ENCODE measurements at places on chromosomes 1 and 21.

- no peak for DNase-seq
Measured at GRCh38 chr1:22117851-22118250, 25.0 kb downstream of the WNT4 start.

DNA sequence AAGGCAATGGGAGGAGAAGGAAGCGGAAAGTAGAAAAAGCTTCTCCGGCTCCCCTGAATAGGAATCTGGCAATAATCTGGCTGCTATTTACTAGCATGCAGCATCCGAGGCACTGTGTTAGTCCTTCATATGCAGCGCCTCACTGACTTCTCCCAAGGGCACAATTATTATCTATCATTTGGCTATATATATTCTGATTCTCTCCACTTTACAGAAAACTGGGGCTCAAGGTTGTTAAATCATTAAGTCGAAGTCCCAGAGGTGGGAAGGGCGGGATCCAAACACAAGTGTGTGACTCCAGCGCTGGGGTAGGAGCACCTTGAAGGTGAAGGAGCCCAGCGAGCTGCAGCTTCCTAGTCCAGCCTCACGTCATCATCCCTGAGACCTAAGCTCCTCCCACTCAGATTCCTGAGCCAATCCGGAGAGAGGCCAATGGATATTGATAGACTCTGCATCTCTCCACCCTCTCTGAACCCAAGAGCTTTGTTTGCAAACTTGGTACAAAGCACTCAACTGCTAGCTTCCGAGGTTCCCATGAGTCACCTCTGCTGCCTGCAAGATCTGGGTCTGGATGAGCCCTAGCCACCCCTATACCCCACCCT lies 16.6 kb upstream of the EYA3 start:
- DNase-seq: peak; percentile 34

- DNase-seq: no peak
Measured at GRCh38 chr1:234725177-234726132, 115.5 kb upstream of the IRF2BP2 start.

- DNase-seq: no peak
Measured at GRCh38 chr1:110548381-110548780, 29.4 kb upstream of the KCNA10 start.

- no peak for DNase-seq
Measured at GRCh38 chr21:23402929-23403520, 2204.3 kb downstream of the MRPL39 start.

Measured in mesothelial cell of epicardium (in vitro differentiated cells).